ENCODE measurements at places on chromosomes 2 and 18.

DNA sequence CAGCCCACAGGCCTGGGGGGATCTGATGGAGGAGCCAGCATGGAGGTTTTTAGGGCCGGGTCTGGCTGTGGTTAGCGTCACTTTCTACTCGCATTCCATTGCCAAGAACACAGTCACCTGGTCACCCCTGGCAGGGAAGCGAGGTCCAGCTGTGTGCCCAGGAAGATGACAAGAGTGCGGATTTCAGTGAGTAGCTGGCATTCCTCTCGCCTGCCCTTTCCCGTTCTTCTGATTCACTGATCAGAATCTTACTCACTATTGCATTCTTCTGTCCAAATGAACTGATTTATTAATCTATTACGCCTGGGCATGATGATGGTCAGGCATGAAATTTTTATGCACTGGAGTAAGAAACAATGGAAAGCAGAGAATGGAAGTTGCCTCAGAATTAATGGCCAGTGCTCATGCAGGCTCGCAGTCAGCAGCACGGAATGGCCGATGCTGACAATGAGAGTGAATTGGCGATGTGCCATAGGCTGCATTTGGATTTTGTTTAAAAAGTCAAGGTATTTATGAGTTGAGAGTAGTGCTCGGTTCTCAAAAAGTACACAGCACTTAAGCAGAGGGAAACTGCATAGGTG lies 76.4 kb upstream of the MGAT5 start:
- H3K36me3 ChIP-seq, result no peaks in the 10 kb centered on the region
- no peaks in the 10 kb centered on the region for H3K27me3 ChIP-seq
- H3K4me1 ChIP-seq, result no peaks in the 10 kb centered on the region
- no peak for DNase-seq
- no peak overlapping the region for H3K4me3 ChIP-seq

DNA sequence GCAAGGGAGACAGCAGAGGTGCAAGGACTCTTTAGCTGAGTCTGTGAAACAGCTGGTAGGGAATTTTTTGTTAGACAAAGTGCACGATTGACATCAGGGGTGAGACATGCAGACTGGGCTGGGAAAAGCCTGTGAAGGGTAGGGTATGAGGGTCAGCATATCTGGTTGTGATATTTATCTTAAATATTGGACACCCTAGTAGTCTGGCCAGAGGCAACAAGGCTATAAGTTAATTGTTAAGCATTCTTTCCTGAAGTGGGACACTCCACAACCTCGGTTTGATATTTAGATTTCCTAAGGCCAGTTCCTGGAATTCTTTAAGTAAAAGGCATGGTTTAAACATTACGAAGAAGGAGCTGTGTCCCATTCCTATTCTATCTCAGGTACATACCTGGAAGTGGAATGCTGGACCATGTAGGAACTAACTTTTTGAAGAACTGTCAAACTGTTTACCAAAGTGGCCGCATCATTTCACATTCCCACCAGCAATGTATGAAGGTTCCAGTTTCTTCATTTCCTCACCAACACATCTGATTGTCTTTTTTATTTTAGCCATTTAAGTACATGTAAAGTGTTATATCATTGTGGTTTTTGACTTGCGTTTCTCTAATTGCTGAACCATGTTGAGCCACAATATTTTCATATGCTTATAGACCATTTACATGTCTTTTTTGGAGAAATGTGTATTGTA lies 22.5 kb downstream of the EHBP1 start:
- H3K4me1 ChIP-seq, result no peaks in the 10 kb centered on the region
- no peak for DNase-seq
- no peak overlapping the region for H3K4me3 ChIP-seq
- no peaks in the 10 kb centered on the region for H3K27me3 ChIP-seq
- no peaks in the 10 kb centered on the region for H3K36me3 ChIP-seq

GRCh38 chr18:58862851-58863538 lies 1.7 kb upstream of the ZNF532 start:
- peak overlapping the region; percentile 100 for H3K27ac ChIP-seq
- peak overlapping the region; percentile 55 for H3K4me3 ChIP-seq
- H3K27me3 ChIP-seq, result no peaks in the 10 kb centered on the region
- H3K4me1 ChIP-seq, result peaks cover 71% of the 10 kb centered on the region
- H3K36me3 ChIP-seq, result peaks cover 3% of the 10 kb centered on the region
- no peak for DNase-seq

GRCh38 chr18:43393174-43393573 lies 115.9 kb upstream of the SYT4 start:
- no peaks in the 10 kb centered on the region for H3K27me3 ChIP-seq
- H3K4me3 ChIP-seq, result no peak overlapping the region
- no peaks in the 10 kb centered on the region for H3K4me1 ChIP-seq
- H3K36me3 ChIP-seq, result no peaks in the 10 kb centered on the region
- no peak for DNase-seq

DNA sequence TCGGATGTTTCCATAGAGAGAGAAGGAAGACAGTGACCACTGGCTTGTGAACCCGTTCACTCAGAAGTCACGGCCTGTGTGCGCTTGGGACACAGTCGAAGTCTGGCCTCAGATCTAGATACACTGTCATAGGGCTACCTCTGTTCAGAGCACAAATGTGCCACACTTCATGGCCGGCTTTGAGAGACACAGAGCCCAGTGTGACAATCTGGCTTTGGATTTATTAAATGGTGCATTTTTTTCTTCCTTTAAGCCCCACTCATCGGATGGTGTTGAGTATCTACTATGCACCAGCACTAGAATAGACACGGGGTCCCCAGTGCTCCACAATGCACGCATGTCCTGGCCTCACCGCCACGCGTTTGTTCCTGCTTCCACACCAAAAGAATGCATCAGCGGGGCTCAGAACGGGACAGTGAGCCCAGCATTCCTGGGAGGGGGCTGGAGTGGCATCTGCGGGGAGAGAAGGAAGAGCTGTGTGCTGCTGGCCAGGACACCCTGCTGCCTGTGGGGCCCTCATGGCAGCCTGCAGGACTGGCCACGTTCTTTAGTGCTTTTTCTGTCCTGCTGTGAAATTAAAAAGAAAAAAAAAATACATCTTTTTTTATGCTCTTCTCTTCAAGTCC lies 738.9 kb upstream of the SALL3 start:
- no peaks in the 10 kb centered on the region for H3K4me1 ChIP-seq
- H3K27me3 ChIP-seq, result no peaks in the 10 kb centered on the region
- no peak for DNase-seq
- H3K27ac ChIP-seq, result no peak overlapping the region

DNA sequence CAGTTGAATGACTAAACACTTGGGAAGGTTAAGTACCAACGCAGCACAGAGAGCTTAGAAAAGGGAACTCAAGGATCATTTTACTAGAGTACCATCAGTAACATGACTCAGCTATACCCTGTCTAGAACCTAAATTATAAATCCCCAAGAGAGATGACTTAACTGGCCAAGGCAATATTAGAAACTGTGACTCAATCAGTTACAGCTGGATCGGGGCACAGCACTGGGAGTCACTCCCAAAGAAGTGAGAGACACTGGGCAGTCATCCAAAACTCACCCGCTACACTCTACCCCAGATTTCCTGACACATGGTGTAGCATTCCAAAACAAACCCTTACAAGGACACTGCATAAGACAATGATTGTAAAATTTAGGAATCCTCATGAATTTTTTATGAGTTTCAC lies 17.7 kb downstream of the IWS1 start:
- H3K36me3 ChIP-seq, result peaks cover 16% of the 10 kb centered on the region
- no peak overlapping the region for H3K4me3 ChIP-seq
- H3K27ac ChIP-seq, result peak overlapping the region; percentile 78
- H3K27me3 ChIP-seq, result no peaks in the 10 kb centered on the region
- peak; percentile 57 for DNase-seq

- no peak overlapping the region for H3K4me3 ChIP-seq
- no peaks in the 10 kb centered on the region for H3K4me1 ChIP-seq
- no peak for DNase-seq
- H3K27me3 ChIP-seq, result no peaks in the 10 kb centered on the region
- H3K36me3 ChIP-seq, result no peaks in the 10 kb centered on the region
- H3K27ac ChIP-seq, result no peak overlapping the region
Measured at GRCh38 chr2:205657579-205657978, 24.7 kb upstream of the NRP2 start.

DNA sequence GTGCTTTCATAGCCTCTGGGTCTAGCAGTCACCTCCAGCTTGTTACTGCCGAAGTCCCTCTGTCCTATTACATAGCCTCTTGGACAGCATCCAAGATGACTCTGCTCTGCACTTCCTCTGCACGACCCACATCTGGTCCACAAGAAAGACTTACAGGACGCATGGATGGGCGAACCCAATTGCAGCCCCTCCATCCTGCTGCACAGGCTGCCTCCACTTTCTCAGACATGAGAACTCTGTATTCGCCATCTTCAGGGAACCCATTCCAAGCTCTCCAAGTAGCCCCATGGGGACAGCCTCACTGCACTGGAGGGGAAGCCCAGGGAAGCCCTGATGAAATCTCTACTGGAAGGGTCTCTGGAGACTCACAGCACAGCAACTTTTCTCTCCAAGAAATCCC lies 172.1 kb downstream of the GFPT1 start:
- H3K36me3 ChIP-seq, result no peaks in the 10 kb centered on the region
- peaks cover 43% of the 10 kb centered on the region for H3K4me1 ChIP-seq
- DNase-seq, result no peak
- peak overlapping the region; percentile 73 for H3K27ac ChIP-seq
- no peaks in the 10 kb centered on the region for H3K27me3 ChIP-seq

DNA sequence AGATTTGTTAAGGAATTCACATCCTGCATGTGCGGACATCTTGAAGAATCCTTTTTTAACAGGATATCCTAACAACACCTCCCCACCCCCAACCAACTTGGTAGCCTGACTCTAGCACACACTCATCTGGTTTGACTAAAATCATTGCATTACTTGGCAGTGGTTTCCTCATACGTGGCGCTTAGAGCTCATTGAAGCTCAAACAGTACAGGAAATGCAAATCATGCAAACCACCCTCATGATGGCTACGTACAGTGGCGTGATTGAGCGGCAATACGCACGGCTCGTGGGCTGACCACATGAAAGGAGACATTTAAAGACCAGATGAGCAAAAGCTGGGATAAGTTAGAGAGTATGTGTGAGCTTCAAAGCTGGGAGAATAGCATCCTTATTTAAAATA lies 336.2 kb downstream of the ZEB2 start:
- H3K27ac ChIP-seq, result no peak overlapping the region
- H3K27me3 ChIP-seq, result no peaks in the 10 kb centered on the region
- no peaks in the 10 kb centered on the region for H3K4me1 ChIP-seq
- no peak for DNase-seq

DNA sequence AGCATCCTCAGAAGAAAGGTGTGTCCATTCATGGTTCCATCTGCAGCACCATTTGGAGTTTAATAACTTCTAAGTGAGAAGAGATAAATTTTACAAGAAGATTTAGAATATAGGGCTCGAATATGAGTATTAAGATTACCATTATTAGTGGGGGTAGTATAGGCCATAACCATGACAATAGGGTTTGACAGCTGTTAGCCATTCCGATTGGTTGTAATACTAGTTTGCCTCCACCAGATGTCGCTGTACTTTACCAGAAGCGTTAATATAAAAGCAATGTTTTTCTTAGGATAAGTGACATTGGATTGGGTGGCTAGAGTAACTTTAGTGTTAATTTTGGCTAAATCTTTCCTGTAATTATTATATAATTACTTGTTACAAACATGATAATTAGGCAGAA lies 107.5 kb upstream of the SRD5A2 start:
- DNase-seq, result no peak
- H3K4me3 ChIP-seq, result no peak overlapping the region
- H3K4me1 ChIP-seq, result no peaks in the 10 kb centered on the region
- H3K27ac ChIP-seq, result no peak overlapping the region

- H3K27me3 ChIP-seq, result no peaks in the 10 kb centered on the region
- H3K4me3 ChIP-seq, result no peak overlapping the region
- DNase-seq, result no peak
- no peak overlapping the region for H3K27ac ChIP-seq
Measured at GRCh38 chr2:224650815-224651439, 65.2 kb downstream of the CCDC195 start.

DNA sequence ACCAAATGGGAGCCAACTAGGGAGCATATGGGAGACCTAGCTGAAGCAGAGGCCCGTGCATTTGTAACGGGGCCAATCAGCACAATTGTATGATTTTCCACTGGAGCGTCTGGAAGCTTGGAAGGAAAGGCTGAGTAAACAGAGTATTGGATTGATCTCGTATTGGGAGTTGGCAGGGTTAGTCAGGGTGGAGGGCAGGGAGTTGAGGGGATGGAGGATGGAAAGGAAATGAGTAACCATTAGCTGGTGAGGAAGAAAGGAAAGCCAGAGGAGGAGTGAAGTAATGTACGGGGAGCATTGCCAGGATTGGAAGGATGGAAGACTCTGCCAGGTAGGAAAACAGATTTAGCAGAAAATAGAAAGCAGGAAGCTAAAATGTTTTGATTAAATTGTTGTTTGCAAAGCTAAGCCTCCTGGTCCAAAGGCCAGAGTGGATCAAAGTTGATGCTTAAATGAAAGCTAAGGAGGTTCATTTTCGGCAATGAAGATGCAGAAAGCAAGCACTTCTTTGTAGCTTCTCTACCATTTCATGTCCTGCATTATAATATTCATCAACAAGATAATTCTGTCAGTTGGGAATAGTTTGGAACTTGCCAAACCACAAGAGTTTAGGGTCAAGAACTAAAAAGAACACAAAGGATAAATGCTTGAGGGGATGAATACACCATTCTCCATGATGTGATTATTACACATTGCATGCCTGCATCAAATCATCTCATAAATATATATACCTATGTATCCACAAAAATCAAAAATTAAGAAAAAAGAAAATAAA lies 75.6 kb upstream of the TTN start:
- peaks cover 8% of the 10 kb centered on the region for H3K4me1 ChIP-seq
- H3K4me3 ChIP-seq, result no peak overlapping the region
- no peaks in the 10 kb centered on the region for H3K36me3 ChIP-seq
- H3K27me3 ChIP-seq, result no peaks in the 10 kb centered on the region
- peak; percentile 70 for DNase-seq

- no peak for DNase-seq
- H3K27ac ChIP-seq, result no peak overlapping the region
- no peaks in the 10 kb centered on the region for H3K36me3 ChIP-seq
- no peaks in the 10 kb centered on the region for H3K4me1 ChIP-seq
Measured at GRCh38 chr2:166304656-166305055, 71.1 kb downstream of the SCN9A start.

- H3K4me3 ChIP-seq, result no peak overlapping the region
- DNase-seq, result no peak
- H3K27me3 ChIP-seq, result no peaks in the 10 kb centered on the region
- H3K4me1 ChIP-seq, result no peaks in the 10 kb centered on the region
- no peaks in the 10 kb centered on the region for H3K36me3 ChIP-seq
- no peak overlapping the region for H3K27ac ChIP-seq
Measured at GRCh38 chr18:11310476-11311086, 161.2 kb upstream of the PIEZO2 start.

DNA sequence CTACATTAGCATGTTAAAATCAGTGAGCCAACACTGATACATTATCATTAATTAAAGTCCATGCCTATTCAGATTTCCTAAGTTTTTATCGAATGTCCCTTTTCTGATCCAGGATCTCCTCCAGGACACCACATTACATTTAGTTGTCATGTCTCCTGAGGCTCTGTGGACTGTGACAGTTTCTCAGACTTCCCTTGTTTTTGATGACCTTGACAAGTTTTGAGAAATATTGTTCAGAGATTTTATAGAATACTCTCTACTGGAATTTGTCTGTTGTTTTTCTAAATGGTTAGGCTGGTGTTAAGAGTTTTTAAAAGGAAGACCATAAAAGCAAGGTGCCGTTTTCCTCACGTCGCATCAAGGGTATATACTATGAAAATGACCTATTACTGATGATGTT lies 16.3 kb upstream of the MAPRE3 start:
- H3K27me3 ChIP-seq, result no peaks in the 10 kb centered on the region
- H3K36me3 ChIP-seq, result no peaks in the 10 kb centered on the region
- no peak overlapping the region for H3K27ac ChIP-seq
- no peak overlapping the region for H3K4me3 ChIP-seq
- no peak for DNase-seq
- H3K4me1 ChIP-seq, result no peaks in the 10 kb centered on the region

- no peaks in the 10 kb centered on the region for H3K36me3 ChIP-seq
- H3K4me1 ChIP-seq, result no peaks in the 10 kb centered on the region
- H3K27ac ChIP-seq, result no peak overlapping the region
- no peak overlapping the region for H3K4me3 ChIP-seq
- no peaks in the 10 kb centered on the region for H3K27me3 ChIP-seq
Measured at GRCh38 chr2:104434318-104434792, 419.6 kb upstream of the POU3F3 start.

Data from ascending aorta (tissue), 2 donors.